Left lung (tissue), 14 donors: ENCODE measurements at places on chromosomes 12 and 14. TPM values are rescaled to one million over a fixed set of nuclear protein-coding genes. Genes with fewer than 3 reads are reported as not detected.

Gene TAS2R30
- 0.30 TPM for polyA plus RNA-seq

Gene MAP3K9
- 6.8 TPM for polyA plus RNA-seq

Gene SLC25A21
- polyA plus RNA-seq = 3.7 TPM

Gene NFE2
- polyA plus RNA-seq = 5.8 TPM

Gene ASIC1
- polyA plus RNA-seq = 8.8 TPM

Gene NR4A1
- 128 TPM for polyA plus RNA-seq

Gene TCL1B
- polyA plus RNA-seq = not detected

Gene SCARB1
- polyA plus RNA-seq = 26.1 TPM

Gene ANAPC7
- 82.0 TPM for polyA plus RNA-seq

Gene CLEC9A
- 1.2 TPM for polyA plus RNA-seq

Gene TAS2R14
- polyA plus RNA-seq = 3.8 TPM

Gene ATG101
- polyA plus RNA-seq = 19.7 TPM

Gene PRH2
- polyA plus RNA-seq = 0.33 TPM

Gene CPM
- 374 TPM for polyA plus RNA-seq

Gene SPRYD4
- polyA plus RNA-seq = 5.8 TPM

Gene IL31
- not detected for polyA plus RNA-seq

Gene NYNRIN
- polyA plus RNA-seq = 120 TPM

Gene LRRC10
- polyA plus RNA-seq = 0.09 TPM

Gene HHIPL1
- 2.2 TPM for polyA plus RNA-seq

Gene PROX2
- 3.7 TPM for polyA plus RNA-seq

Gene GLI1
- 38.3 TPM for polyA plus RNA-seq

Gene KRT77
- polyA plus RNA-seq = not detected

Gene FOXG1
- polyA plus RNA-seq = not detected

Gene GPRC5D
- 1.7 TPM for polyA plus RNA-seq

Gene BMP4
- polyA plus RNA-seq = 98.4 TPM

Gene HOXC11
- not detected for polyA plus RNA-seq

Gene MLF2
- polyA plus RNA-seq = 151 TPM

Gene PTHLH
- polyA plus RNA-seq = 4.3 TPM

Gene KRT71
- not detected for polyA plus RNA-seq

Gene POLE2
- polyA plus RNA-seq = 25.2 TPM

Gene DCAF11
- polyA plus RNA-seq = 60.6 TPM

Gene CLEC1A
- polyA plus RNA-seq = 19.9 TPM

Gene CDKL1
- polyA plus RNA-seq = 13.8 TPM

Gene GXYLT1
- polyA plus RNA-seq = 21.5 TPM

Gene DNAL1
- 16.7 TPM for polyA plus RNA-seq

Gene WNT5B
- 6.5 TPM for polyA plus RNA-seq

Gene HOXC12
- not detected for polyA plus RNA-seq

Gene BCL7A
- 18.3 TPM for polyA plus RNA-seq

Gene GZMB
- polyA plus RNA-seq = 0.53 TPM

Gene KCNJ8
- 15.3 TPM for polyA plus RNA-seq

Gene PLXNC1
- polyA plus RNA-seq = 12.2 TPM

Gene NAB2
- 38.4 TPM for polyA plus RNA-seq

Gene SERPINA10
- polyA plus RNA-seq = 0.06 TPM

Gene MYF5
- polyA plus RNA-seq = not detected
